ENCODE measurements at places on chromosomes 2 and 18.

DNA sequence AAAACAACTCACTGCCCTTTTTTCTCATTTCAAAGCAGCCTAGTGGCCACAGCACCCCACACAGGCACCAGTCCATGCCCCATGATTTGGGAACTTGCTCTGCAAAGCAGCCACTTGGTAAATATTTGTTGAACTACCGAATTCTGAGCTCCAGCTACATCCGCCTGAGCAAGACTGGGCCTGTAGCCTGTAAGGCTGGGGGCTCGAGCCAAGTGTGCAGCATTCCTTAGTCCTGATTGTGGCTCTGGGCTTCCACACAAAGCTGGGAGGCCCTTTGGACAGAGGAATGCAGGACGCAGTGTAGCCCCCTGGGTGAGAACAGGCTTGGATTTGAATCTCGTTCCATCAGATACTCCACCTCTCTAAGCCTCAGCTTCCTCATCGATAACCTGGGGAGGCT is 88.4 kb downstream of the ACTR2 start:
- DNase-seq, result no peak

GRCh38 chr2:236517251-236518031 is 52.2 kb upstream of the ACKR3 start:
- DNase-seq, result no peak

- DNase-seq, result no peak
Observed at GRCh38 chr2:144304202-144304601, 215.7 kb downstream of the ZEB2 start.

GRCh38 chr18:74682991-74683297 is 85.3 kb downstream of the ZNF407 start:
- no peak for DNase-seq

Data from neural crest cell (in vitro differentiated cells).